ENCODE measurements at places on chromosomes 6 and 20. TPM values are rescaled to one million over a fixed set of nuclear protein-coding genes. Genes with fewer than 3 reads are reported as not detected.

Gene GMPR
- 2.4 TPM for total RNA-seq

Gene CPXM1
- not detected for total RNA-seq

Gene TAPBP
- 42.4 TPM for total RNA-seq

Gene PRICKLE4
- total RNA-seq = 0.39 TPM

Gene BRD2
- 125 TPM for total RNA-seq

Gene HLA-C
- total RNA-seq = 18.8 TPM

Gene PI3
- total RNA-seq = not detected
